Upper lobe of left lung (tissue), 6 donors: ENCODE measurements at places on chromosomes 16 and 17. TPM values are rescaled to one million over a fixed set of nuclear protein-coding genes. Genes with fewer than 3 reads are reported as not detected.

DNA sequence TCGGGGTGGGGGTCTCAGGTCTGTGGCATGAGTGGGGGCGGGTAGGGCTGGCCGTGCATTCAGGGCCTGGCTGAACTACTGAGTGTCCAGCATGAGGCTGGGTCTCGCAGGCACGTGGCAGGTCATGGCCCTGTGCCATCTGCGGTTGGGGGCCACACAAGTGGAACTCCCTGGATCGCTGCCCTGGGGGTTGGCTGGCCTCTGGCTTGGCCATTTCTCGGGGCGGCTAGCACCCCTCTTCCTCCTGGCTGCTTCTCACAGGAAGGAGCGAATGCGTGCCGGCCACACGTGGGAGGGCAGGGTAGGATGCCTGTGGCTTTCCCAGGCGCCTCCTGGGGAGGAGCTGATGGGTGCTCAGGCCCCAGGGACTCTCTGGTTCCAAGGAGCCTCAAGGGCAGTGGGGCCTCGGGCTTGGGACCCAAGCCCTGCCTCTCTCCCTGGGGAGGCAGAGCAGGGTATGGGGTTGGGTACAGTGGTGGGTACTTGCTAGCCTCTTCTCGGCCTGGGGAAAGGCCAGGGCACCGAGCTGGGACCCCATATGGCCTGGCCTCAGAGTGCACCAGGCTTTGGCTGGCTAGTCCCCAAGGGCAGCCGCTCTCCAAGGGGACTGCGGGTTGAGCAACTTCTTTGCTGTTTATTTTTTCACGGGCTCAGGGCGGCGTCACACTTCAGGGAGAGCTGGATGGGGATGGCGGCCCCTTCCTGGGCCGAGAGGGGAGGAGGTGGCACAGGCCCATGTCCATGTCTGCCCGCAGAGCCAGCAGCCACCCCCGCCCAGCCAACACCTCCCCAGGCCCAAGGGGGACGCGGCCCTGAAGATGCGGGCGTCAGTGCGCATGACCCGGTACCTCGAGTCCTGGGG, 37.5 kb downstream of the ADCY7 start:
- peak overlapping the region; percentile 60 for H3K27ac ChIP-seq
- no peaks in the 10 kb centered on the region for H3K27me3 ChIP-seq
- H3K36me3 ChIP-seq, result peaks cover 8% of the 10 kb centered on the region
- no peak overlapping the region for H3K4me3 ChIP-seq
- DNase-seq, result peak; percentile 73
- H3K4me1 ChIP-seq, result peaks cover 13% of the 10 kb centered on the region

- H3K4me3 ChIP-seq, result no peak overlapping the region
- DNase-seq, result no peak
- H3K27ac ChIP-seq, result no peak overlapping the region
- H3K27me3 ChIP-seq, result no peaks in the 10 kb centered on the region
- no peaks in the 10 kb centered on the region for H3K36me3 ChIP-seq
- H3K4me1 ChIP-seq, result peaks cover 25% of the 10 kb centered on the region
Observed at GRCh38 chr17:66460558-66460957, 158.1 kb downstream of the PRKCA start.

DNA sequence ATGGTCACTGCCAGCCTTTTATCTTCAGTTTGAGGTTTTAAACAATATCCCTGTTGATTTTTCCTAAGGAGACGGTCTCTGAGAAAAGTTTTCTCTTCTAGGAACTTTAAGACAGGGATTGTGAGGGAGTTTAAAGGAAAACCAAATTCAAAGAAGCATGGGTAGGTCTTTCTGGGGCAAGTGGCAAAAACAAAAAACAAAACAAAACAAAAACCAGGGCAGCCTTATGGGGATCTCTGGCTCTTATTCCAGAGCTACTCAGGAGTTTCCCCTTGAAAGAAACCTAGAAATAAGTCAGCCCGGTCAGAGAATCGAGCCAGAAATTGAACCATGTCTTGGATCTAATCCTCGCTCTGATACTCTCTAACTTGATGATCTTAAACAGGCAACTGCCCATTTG, 424.5 kb downstream of the GRIN2A start:
- H3K27ac ChIP-seq, result no peak overlapping the region
- no peaks in the 10 kb centered on the region for H3K27me3 ChIP-seq
- H3K4me3 ChIP-seq, result no peak overlapping the region
- H3K4me1 ChIP-seq, result no peaks in the 10 kb centered on the region

DNA sequence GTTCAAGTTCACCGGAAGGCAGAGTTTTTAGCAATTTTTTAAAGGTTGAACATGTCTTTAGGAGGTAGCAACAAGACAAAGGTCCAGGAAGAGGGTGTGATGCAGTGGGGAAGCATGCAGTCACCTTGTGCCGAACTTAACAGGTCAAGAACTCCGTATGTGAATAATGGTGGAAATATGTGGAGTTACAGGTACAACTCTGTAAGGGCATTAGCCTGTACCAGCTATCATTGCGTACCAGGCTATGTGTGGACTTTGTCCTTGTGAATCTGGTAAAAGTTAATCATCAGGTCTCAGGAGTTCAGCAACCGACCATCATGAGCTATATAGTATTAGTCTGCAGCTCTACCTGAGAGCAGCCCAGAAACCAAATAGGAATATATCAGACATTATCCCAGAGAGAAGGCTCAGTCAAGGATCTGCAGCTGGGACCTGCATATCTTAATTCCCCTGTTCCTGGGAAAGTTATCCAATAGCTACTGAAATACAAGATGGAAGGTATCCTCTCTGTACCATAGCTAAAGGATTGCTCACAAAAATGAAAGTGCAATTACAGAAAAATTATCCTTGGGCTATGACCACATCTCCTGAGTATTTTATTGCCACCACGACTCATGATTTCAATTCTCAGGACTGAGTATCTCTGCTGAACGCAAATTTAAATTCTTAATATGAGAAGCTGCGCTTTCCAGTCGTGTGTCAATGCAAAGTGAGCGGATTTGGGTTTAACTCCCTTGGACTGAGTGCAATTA, 469.3 kb downstream of the CDH13 start:
- H3K27me3 ChIP-seq, result no peaks in the 10 kb centered on the region
- no peaks in the 10 kb centered on the region for H3K36me3 ChIP-seq
- DNase-seq, result no peak
- H3K27ac ChIP-seq, result no peak overlapping the region
- H3K4me1 ChIP-seq, result no peaks in the 10 kb centered on the region

DNA sequence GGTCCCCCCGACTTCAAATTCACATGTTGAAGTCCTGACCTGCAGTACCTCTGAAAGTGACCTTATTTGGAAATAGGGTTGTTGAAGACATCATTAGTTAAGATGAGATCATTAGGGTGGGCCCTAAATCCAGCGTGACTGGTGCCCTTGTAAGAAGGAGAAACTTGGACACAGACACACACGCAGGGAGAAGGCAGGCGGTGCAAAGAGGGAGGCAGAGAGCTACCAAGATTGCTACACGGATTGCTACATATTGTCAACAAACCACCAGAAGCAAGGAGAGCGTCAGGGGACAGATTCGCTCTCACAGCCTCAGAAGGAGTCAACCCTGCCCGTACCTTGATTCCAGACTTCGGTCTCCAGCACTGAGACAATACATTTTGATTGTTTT, 6.8 kb upstream of the WBP2 start:
- DNase-seq, result no peak
- H3K4me1 ChIP-seq, result peaks cover 25% of the 10 kb centered on the region
- no peak overlapping the region for H3K4me3 ChIP-seq
- no peaks in the 10 kb centered on the region for H3K36me3 ChIP-seq
- H3K27me3 ChIP-seq, result no peaks in the 10 kb centered on the region
- no peak overlapping the region for H3K27ac ChIP-seq

Gene CTRB1
- not detected for total RNA-seq
